Activated naive CD4-positive, alpha-beta T cell treated with anti-CD3 and anti-CD28 coated beads, Interleukin-2, amount 50 U/mL, for 72 hours (primary cell): ENCODE measurements at places on chromosomes 12 and 14. TPM values are rescaled to one million over a fixed set of nuclear protein-coding genes. Genes with fewer than 3 reads are reported as not detected.

Gene ACIN1
- 191 TPM for total RNA-seq

Gene CRIP2
- 0.27 TPM for total RNA-seq

Gene MYH6
- 0.60 TPM for total RNA-seq

Gene RDH12
- not detected for total RNA-seq

Gene GUCY2C
- total RNA-seq, result not detected
